ENCODE measurements at places on chromosomes 7 and 10.
A peak's percentile ranks its signal among the peaks of the same experiment; 100 is the strongest.

DNA sequence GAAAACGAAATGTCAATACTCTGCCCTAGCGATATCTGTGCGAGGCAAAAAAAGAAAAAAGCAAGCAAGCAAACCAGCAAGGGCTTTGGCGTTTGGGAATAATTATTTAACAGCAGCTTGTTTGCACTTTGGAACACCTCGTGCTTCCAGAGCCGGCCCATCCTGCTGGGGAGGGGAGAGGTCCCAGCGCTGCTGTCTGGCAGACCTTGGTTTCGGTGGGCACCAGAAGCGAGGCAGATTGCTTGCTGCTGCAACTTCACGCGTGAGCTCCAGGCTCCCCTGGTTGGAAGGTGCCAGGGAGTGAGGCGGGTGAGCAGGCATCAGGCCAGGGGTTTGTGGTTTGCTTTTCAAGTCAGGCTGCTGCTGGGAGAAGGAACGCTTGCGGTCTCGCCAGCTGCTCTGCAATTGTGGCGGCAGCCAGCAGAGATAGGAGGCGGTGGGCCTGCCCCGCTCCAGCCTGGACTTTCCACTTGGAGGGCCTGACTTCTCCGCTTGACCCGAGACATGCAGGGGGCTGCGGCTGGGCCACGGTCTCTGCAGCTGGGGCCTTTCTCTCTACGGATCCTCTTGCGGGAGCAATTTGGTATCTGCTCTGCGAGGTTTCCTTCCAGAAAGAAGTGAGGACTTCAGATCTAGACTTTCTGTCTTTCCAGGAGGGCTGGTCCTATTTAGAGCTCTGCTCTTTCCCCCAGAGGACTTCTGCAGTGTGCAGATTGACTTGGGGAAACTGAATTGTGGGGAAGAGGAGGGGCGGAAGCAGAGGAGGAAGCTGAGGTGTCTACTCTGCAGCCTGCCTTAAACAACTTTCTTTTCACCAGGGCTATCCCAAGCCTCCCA, 131.4 kb downstream of the PRPF18 start:
- DNase-seq, result peak; percentile 49

- DNase-seq, result no peak
Observed at GRCh38 chr7:23207021-23207420, 25.2 kb downstream of the NUP42 start.

DNA sequence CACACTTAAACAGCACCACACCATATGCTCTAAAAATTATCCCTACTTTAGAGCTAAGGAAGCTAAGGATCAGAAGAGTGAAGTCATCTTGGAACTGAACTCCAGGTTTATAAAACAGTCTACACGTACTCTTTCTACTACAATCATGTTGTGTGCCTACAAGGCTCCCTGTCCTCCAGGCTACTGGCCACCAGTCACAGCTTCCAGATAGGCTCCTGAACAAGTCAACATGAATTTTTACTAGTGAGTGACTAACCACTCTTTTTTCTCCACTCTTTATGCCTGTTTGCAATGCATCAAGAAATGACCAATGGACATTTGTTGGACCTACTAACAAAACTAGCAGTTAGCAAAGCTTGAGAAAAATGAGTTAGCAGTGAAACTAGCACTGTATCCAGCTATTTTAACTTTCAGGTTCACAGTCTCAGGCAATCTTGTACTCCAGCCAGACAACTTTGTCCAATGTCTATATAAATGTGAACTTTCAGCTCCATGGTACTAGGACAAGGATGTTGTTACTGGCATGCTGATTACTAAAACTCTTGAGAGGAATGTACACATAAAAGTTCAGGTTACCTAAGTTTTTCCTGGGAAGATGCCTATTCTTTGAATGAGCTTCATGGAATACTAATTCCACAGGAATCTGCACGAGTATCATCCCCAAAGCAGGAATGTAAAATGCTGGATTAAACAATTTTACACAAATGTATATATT, 180.0 kb downstream of the BTAF1 start:
- no peak for DNase-seq

- DNase-seq, result no peak
Observed at GRCh38 chr10:108005627-108006026, 841.1 kb upstream of the SORCS1 start.

DNA sequence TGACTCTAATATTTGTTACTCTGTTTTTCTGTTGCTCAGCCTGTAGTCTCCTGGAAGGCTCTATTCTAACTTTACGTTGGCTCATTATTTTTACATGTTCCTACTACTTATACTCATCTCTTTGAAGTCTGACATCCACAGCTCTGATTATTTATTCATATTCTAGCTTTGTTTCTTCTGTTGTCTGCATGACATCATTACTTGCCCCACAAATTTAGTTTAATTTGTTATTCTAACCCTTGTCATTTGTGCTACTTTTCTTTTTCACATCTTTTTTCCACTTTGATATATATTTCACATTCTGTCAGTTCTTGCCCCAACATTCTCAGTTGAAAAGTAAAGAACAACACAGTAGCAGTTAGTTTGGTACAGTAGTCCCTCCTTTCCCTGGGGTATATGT, 51.1 kb downstream of the KMT2E start:
- no peak for DNase-seq

GRCh38 chr7:77587272-77587671, 50.2 kb downstream of the PTPN12 start:
- no peak for DNase-seq

DNA sequence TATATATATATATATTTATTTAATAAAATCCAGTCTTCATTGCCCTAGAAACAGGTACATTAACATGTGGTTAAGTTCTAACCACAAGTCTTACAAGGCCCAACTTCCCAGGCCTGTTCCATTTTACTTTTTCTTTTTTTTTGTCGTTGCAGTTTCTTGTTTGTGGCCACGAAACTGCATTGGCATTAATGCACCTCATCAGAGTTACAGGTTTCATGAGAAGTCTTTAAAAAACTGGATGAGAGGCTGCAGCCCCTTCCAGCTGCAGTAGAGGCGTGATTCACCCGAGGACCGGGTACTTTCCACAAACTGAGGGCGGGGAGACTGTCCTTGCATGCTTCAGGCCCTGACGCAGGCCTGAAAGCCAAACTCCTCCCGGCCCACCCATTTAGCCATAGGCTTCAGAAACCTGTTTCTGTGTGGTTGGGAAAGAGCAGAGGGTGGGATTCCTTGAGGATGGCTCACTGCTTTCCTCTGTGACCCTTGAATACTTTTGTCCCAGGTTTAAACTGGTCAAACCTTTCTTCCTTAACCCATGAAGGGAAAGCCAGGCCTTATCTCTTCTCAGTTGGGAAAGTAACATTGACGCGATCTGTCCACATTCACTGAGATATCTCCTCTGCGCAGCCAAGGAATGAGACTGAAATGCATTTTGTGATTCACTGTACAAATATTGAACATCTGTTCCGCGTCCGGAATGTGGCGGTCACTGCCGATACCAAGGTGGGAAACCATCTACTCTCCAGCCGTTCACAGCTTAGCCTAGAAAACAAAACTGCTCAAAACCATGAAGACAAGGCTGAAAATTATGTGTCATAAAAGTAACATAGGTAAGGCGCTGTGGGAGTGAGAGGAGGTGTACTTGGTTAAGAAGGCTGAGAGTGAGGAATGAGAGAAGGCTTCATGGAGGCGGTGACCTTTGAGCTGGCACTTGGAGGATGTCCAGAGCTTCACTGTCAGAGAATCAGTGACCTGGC, 311.7 kb downstream of the GATA3 start:
- DNase-seq, result peak; percentile 53

GRCh38 chr7:131327049-131327625, 539 bp upstream of the MKLN1 start:
- DNase-seq, result peak; percentile 21

DNA sequence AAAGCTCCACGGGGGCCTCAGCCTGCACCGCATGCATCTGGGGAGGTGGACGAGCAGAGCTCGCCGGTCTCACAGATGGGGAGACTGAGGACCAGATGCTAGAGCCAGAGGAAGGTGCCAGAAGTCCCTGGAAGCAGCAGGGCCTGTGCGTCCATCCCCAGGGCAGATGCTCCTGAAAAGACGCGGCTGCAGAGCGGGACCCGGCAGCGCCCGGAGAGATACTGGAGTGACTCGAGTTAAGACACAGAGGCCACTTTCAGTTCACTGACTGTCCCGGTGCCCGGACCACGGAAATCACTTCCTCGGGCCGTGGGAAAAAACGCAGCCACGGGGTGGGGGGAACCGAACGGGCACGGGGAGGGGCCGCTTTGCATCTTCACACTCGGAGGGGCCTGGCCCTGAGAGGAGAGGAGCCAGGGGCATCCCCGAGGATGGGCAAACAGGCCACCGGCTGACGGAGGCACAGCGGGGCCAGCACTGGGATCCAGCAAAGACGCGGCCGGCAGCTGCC, 85.4 kb downstream of the FOXL3 start:
- DNase-seq, result peak; percentile 3

GRCh38 chr7:52959336-52959735, 76.1 kb upstream of the POM121L12 start:
- DNase-seq, result no peak

DNA sequence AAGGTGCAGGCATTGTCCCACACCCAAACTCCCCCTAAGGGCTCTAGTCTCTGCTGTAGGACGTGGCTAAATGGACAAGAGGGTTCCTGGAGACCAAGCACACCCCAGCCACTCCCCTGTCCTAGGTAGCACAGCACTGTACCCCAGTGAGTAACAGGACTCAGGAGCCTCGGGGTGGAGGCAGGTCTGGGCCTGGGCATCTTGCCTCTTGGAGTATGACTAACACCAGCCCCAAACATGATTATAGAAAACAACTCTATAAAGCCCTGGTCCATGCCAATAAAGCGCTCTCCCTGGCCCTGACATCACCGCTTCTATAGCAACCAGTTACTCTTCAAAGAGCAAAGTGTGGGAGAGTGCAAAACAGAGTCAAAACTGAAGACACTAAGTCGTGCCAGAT, 195.0 kb downstream of the CALN1 start:
- no peak for DNase-seq

- no peak for DNase-seq
Observed at GRCh38 chr7:2199528-2199927, 33.2 kb downstream of the MAD1L1 start.

- no peak for DNase-seq
Observed at GRCh38 chr10:13631594-13631993, 44.8 kb downstream of the PRPF18 start.

DNA sequence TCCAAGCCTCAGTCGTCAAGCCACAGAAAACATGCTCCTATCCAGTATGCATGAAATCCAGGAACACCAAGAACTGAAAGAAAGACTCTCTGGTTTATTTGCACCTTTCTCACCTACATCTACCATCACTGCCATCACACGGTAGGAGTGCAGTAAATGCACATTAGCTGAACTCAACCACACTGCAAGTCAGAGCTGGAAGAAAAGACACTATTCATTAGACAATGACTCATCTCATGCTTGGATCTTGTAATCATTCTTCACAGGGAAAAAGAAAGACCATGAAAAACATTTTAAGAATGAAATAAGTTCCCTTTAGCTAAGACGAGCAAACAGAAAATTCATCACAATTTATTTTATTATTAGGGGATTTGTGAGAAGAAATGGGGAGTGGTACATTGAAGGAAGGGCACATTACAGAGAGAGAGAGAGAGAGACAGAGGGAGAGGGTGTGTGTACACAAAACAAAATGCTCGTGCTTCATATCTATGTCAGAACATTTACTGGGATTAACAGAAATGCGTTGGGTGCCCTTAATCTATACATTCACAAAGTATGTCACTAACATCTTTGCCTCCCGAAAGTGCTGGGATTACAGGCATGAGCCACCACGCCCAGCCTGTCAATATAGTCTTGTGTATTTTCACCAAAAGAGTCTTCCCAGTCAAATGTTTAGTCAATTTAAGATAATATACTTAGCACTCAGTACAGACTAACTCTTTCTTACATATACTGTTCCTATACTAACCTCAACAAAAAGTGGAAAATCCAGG, 324.9 kb downstream of the PARD3 start:
- no peak for DNase-seq

- DNase-seq, result no peak
Observed at GRCh38 chr7:33433357-33433756, 304.0 kb downstream of the BBS9 start.

DNA sequence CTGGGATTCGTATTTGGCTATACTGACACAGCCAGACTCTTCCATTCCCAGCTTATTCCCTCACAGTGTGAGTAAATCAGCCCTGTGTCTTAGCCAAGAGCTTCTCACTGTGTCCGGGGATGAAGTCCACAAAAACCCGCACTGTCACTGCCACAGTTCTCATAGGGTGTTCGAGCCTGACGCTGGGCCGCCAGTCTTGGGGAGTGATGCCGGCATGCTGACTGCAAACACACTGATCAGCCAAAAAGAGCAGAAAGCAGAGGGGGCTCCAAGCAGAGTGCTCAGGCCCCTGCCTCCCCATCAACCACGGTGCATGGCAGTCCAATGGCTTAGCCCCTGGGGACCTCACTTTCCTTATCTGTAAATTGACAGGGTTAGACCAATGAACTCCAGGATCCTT, 36.7 kb downstream of the C10orf143 start:
- no peak for DNase-seq

DNA sequence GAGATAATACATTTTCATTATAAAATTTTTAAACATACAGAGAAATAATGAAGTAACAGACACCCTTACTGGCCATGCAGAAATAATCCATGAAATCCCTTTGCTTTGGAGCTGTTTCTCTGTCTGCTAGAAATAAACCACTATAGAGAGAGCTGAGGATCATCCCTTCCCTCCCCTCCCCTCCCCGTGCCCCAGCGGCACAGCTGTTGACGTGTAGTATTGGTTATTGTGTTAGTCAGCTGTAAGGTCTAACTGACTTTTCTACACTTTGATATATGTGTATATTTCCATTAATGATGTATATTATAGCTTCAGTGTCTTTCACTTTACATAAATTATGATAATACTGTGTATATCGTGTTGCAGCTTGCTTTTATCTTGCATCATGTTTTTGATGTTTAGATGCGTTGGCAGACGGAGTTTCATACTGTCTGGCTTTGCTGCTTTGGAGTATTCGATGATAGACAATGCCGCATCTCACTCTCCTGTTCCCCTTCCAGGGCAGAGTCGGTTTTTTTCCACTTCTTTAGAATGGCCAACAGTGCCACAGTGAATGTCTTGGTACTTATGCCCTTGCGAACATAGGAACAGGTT, 27.4 kb upstream of the GRID1 start:
- DNase-seq, result no peak

DNA sequence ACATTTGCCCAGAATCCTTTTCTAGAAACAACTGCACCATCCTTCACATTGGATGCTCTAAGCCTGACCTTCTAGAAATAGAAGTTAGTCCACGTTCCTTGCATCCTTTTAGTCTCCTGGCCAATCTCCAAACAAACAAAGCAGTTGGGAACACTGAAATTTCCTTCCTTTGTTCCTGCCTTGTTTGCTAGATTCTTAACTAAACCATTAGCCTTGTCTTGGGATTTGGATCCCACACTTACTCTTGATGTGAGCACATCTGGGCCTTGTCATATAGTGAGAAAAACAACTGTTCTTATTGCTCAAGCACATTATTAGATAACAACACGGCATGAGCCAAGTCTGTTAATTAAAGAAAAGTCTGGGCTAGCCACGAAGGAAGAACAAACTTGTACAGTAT, 319.3 kb upstream of the GHITM start:
- DNase-seq, result no peak

DNA sequence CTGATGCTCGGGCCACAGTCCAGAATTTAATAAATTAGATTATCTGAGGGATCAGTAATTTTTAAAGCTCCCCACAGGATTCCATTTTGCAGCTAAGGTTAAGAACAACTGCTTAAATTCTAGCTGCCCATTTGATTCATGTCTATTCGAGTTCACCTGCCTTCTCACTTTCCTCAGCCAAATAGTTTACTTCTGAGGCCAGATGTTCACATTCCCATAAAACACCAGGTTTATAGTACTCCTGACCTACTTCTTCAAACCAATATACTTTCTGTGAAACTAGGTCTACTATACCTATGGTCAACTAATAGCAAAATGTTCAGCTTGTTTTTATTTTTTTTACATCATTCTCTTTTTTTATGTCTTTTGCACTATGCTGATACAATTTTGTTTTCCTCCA, 86.3 kb downstream of the GPR158 start:
- DNase-seq, result no peak

All from stimulated activated naive CD8-positive, alpha-beta T cell treated with anti-CD3 and anti-CD28 coated beads, Interleukin-15, Interleukin-2, amounts not matched to agents 100 U/mL and 50 U/mL, for 24 hours (primary cell).